ENCODE measurements at places on chromosomes 12 and 14. TPM values are rescaled to one million over a fixed set of nuclear protein-coding genes. Genes with fewer than 3 reads are reported as not detected.

DNA sequence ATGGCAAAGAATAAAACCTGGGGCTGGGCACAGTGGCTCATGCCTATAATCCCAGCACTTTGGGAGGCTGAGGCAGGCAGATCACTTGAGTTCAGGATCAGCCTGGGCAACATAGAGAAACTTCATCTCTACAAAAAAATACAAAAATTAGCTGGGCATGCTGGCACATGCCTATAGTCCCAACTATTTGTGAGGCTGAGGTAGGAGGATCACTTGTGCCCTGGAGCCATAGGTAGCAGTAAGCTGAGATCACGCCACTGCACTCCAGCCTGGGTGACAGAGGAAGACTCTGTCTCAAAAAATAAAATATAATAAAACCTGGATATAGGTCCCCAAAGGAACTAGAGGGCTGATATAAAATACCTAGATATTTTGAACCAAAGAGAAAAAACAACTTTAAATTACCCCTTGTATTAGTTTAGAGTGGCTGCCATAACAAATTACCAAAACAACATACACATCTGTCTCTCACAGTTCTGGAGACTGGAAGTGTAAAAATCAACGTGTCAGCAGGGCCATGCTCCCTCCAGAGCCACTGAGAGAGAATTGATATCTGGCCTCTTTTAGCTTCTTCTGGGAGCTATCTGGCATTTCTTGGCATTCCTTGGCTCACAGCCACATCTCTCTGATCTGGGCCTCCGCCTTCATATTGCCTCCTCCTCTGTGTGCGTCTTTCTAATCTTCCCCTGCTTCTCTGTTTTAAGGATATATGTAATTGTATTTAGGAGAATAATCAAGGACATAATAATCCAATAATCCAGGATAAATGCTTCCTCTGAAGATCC is 47.9 kb upstream of the ATF7IP start:
- no peak for DNase-seq

DNA sequence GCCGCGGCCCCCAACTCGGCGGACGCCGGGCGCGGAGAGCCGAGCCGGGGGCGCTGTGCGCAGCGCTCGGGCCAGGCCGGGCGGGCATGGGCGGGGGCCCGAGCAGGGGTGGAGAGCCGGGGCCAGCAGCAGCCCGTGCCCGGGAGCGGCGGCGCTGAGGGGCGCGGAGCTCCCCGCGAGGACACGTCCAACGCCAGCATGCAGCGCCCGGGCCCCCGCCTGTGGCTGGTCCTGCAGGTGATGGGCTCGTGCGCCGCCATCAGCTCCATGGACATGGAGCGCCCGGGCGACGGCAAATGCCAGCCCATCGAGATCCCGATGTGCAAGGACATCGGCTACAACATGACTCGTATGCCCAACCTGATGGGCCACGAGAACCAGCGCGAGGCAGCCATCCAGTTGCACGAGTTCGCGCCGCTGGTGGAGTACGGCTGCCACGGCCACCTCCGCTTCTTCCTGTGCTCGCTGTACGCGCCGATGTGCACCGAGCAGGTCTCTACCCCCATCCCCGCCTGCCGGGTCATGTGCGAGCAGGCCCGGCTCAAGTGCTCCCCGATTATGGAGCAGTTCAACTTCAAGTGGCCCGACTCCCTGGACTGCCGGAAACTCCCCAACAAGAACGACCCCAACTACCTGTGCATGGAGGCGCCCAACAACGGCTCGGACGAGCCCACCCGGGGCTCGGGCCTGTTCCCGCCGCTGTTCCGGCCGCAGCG is 639 bp downstream of the FZD10 start:
- no peak for DNase-seq

DNA sequence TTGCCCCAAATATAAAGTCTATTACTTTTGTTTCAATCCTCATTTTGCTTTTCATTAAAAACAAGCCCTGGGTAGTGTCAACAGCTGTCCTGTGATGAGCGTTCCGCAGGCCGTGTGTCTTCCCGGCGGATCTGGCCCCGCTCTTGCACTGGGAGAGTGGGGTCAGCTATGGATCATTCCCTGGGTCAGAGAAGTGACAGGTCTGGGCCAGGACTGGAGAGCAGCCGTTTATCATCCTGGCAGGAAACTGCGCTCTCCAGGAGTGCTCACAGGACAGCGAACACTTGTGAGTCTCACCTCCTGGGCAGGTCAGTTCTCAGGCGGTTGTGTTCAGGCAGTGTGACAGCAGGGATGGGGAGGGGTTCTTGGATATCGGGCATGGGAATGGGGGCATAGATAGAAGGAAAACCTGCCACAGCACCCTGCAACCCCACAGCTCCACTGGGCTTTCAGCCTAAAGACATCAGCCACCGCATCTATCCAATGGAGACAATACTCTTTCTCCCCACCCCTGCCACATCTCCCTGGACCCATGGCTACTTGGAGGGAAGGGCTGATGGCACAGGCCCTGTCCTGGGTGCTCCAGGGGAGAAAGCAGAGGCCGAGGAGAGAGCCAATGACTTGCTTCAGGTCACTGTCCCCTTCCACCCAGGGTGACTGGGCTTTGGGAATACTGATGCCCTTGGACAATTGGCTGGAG is 47.8 kb upstream of the CHGA start:
- DNase-seq: no peak

Gene OLR1
- total RNA-seq: not detected

DNA sequence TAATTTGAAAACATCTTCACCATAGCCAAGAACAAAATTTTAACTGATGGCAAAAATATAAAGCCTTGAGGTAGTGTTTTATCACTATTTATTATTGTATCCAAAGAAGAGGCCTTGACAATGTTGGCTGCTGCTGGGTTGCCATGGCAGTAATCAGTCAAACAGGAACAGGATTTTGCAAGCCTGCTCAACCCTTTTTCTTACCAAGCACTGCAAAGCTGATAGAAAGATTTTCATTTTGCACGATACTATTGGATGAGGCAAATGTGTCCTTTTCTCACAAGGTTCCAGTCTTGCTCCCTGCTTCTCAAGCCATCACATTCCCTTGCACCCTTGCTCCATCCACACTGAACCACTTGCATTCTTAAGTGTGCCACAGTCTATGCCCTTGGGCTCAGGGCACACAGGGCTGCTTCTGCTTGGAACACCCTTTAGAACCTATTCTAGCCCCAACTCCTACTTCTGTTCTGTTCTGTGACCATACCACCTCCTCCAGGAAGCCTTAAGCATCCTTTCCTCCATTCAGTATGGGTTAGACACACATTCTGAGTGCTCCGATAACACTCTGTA is 76.5 kb upstream of the AMIGO2 start:
- DNase-seq: peak; percentile 25
